Activated B cell treated with CpG ODN at 0.5 μM for 24 hours (primary cell): ENCODE measurements at places on chromosomes 7 and 10. TPM values are rescaled to one million over a fixed set of nuclear protein-coding genes. Genes with fewer than 3 reads are reported as not detected.

The ANKRD61 gene
- total RNA-seq: not detected in 2 replicates

The FAM149B1 gene
- total RNA-seq: 11.4 and 16.0 TPM in 2 replicates

The RBP3 gene
- not detected in 2 replicates for total RNA-seq

The ZDHHC4 gene
- total RNA-seq: 33.2 and 37.4 TPM in 2 replicates

The ZNF680 gene
- total RNA-seq: 17.1 and 22.0 TPM in 2 replicates

The LOXL4 gene
- not detected in 2 replicates for total RNA-seq

The LIPF gene
- total RNA-seq: not detected in 2 replicates

The OR2A1 gene
- total RNA-seq: 0.05 TPM in 1 of 2 replicates, not detected in the other

The PRSS37 gene
- total RNA-seq: not detected in 2 replicates

The C10orf95 gene
- 0.35 and 0.51 TPM in 2 replicates for total RNA-seq

The EGFR gene
- total RNA-seq: not detected in 2 replicates

The TIAL1 gene
- total RNA-seq: 142 and 155 TPM in 2 replicates

The FAM25C gene
- total RNA-seq: not detected in 2 replicates

The SFMBT2 gene
- total RNA-seq: 18.7 and 19.2 TPM in 2 replicates

The MRLN gene
- total RNA-seq: not detected in 2 replicates

The ADAM12 gene
- 0.81 and 0.84 TPM in 2 replicates for total RNA-seq

The AKR1C3 gene
- not detected in 2 replicates for total RNA-seq

The TWIST1 gene
- total RNA-seq: not detected in 2 replicates
